Stimulated activated CD4-positive, alpha-beta T cell treated with anti-CD3 and anti-CD28 coated beads, Interleukin-1b, Interleukin-23, amount 100 ng/mL, for 24 hours (primary cell): ENCODE measurements at places on chromosomes 16 and 17.

DNA sequence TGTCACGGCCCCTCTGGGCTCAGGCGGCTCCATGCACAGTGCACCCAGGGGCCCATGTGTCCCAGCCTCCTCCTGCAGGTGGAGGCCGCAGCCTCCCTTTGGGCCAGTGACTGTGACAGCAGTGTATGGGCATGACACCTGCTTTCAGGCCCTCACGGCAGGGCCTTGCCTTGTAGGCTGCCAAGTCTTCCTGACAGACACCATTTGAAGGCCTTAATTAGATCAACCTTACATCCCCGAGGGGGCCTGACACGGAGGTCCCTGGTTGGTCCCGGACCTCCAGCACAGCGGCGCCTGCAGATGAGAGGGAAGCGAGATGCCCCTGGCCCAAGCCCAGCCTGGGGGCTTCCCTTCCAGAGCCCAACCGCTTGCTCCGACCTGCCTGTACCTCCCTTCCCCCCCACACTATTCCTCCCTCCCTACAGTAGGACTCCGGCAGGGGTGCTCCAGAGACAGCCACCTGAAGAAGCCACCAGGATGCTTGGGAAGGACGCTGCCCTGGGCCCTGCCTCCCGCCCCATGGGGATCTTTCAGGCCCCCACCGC, 31.9 kb downstream of the BAIAP2 start:
- no peak for DNase-seq

- DNase-seq: no peak
These were observed 13.5 kb downstream of the NME3 start for GRCh38 chr16:1757714-1758461.

- DNase-seq: no peak
These were observed 10.1 kb upstream of the COL1A1 start for GRCh38 chr17:50211249-50212120.

DNA sequence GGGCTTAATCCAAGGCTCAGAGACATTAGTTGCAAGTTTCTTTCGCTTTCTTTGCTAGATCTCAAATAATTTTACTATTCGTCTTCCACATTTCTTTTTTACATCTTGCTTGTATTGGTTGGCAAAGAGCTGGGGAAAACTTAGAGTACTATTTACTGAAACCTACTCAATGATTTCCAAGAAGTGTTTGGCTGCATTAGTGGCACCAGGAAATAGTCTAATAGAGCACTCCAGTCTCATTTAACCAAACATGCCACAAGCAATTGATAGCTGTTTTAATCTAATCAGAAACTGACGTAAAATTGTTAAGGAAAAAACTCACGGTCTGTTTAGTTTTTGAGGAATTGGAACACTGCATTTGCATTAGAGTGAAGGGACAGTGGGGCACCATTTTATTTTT, 29.0 kb downstream of the NUP93 start:
- no peak for DNase-seq

GRCh38 chr16:21164521-21165168, 6.2 kb downstream of the LDAF1 start:
- DNase-seq: no peak

- no peak for DNase-seq
These were observed 245.7 kb downstream of the FOXL1 start for GRCh38 chr16:86823888-86824671.

DNA sequence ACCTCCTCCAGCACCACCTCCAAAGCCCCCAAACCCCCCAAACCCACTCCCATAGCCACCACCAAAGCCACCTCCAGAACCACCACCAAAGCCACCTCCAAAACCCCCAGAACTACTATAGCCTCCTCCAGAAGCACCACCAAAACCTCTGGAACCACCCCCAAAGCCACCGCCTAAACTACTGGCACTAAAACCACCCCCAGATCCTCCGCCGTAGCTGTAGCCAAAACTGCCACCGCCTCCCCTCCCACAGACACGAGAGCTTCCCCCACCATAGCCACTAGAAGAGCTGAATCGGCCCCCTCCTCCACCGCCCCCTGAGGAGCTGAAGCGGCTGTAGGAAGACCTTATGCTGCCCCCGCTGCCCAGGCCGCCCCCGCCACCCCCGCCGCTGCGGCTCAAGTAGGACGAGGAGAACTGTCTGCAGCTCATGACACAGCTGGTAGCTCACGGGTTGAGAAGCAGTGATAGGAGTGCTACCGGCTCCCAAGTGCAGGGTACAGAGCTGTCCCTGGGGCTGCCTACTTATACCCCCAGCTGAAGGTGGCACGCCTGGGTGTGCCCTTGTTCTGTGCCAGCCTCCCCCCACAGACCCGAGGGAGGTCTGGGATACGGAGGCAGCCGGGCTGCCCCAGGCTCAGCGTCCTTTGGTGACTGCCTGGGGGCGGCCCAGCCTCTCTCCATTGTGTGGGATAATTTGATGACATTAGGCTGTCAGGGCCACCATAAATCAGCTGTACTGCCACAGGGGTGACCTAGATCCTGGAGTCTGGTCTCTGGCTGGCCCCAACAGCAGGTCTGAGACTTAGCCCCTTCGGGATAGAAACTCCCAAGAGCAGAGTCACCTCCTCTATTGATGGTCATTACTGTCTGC, at the start of gene KRT9:
Gene KRT9 (minus strand): TSS at position 499 of the 874 bp plus-strand sequence. CDS start 67 bp downstream, at position 432.
- DNase-seq: no peak

- no peak for DNase-seq
These were observed 194.5 kb upstream of the CDH13 start for GRCh38 chr16:82432261-82432660.

DNA sequence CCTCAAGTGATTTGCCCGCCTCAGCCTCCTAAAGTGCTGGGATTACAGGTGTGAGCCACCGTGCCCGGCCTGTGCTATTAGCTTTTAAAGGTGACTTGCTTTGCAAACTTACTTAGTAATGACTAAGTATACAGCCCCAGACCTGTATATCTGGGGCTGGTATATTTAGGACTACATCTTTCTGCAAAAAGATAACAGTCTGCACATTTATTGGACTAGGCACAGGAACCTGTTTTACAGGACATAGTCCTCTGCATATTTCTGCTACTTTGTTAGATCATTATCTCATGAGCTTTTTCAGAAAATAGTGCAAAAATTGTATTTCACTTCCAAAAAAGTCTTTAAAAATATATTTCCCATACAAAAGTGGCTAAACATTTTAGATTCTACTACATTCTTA, 1.3 kb downstream of the KRT24 start:
- DNase-seq: no peak

DNA sequence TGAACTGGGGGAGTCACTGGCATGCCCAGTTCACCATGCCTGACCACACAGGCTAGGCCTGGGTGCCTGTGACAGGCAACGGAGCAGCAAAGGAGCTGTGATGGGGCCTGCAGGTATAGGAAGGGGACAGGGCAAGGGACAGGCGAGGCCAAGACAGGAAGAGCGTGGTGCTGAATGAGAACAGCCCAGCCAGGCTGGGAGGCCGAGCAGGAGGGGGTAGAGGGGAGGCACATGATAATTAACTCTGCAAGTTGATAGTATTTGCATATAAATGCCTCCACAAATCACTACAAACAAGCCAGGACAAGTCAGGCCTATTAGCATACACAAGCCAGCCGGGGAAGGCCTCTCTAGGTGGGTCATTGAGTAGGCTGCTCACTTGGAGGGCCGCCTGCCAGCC, 7.8 kb downstream of the ZFHX3 start:
- no peak for DNase-seq

DNA sequence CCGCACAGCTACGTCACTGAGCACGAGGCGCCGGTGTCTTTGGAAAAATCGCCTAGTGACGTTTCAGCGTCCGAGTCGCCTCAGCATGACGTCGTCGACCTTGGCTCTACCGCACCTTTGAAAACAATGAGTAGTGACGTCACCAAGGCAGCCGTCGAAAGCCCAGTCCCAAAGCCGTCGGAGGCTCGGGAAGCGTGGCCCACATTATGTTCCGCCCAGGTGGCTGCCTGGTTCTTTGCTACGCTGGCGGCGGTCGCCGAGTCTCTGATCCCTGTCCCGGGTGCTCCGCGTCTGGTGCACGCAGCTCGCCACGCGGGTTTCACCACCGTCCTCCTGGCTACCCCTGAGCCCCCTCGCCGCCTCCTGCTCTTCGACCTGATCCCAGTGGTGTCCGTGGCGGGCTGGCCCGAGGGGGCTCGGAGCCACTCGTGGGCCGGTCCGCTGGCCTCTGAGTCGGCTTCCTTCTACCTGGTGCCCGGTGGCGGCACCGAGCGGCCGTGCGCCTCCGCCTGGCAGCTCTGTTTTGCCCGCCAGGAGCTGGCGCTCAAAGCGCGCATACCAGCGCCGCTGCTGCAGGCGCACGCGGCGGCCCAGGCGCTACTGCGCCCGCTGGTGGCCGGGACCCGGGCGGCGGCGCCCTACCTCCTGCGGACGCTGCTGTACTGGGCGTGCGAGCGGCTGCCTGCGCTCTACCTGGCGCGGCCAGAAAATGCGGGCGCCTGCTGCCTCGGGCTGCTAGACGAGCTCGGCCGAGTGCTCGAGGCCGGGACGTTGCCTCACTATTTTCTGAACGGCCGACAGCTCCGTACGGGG, 1.5 kb downstream of the TMEM102 start:
- peak; percentile 76 for DNase-seq

- no peak for DNase-seq
These were observed 15.3 kb downstream of the CREBBP start for GRCh38 chr16:3865241-3865640.

DNA sequence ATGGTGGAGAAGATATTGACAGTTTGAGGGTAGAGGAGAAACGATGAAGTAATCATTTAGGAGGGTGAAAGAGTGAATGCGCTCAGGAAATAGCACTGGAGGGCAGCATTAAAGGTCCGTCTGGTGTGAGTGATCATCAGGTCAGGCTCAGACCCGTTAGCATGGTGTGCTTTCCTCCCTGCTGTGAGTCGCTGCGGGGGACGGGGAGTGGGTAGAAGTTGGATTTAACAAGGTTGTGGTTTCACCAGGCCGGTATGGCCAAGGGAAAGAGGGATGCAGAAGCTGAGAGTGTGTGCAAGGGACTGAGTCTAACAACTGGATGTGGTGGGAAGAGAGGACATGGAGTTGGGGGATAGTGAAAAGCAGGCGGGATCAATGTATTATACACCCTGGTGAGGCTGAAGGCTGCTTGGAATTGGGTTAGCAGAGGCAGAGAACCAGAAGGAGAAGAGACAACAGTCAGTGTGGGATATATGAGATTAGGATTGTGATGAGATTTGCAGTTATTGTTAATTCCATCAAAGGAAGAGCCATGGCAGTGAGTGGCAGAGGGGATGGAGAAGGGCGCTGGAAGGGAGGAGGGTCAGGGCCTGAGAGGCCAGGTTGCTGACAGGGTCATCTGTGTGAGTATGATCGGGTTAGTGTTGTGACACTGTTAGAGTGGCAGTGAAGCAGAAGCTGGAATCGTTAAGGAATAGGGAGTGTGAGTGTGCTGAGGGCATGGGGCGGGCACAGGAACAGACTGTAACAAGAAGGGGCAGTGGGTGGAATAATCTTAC, 59.0 kb upstream of the TBX2 start:
- no peak for DNase-seq

GRCh38 chr16:57871456-57871855, 69.2 kb upstream of the KIFC3 start:
- no peak for DNase-seq
